Placental epithelial cell (primary cell): ENCODE measurements at places on chromosomes 5 and 9. TPM values are rescaled to one million over a fixed set of nuclear protein-coding genes. Genes with fewer than 3 reads are reported as not detected.

The INSL6 gene
- not detected in 2 replicates for total RNA-seq

The SEC16A gene
- 35.7 and 44.4 TPM in 2 replicates for total RNA-seq

The TAL2 gene
- not detected in 2 replicates for total RNA-seq

The HAPLN1 gene
- not detected in 2 replicates for total RNA-seq

The GPSM1 gene
- 23.6 and 29.0 TPM in 2 replicates for total RNA-seq

The LECT2 gene
- not detected in 2 replicates for total RNA-seq

The EDIL3 gene
- 1.6 and 3.4 TPM in 2 replicates for total RNA-seq

The MZB1 gene
- total RNA-seq, result 0.39 and 0.65 TPM in 2 replicates

The TOPORS gene
- total RNA-seq, result 21.2 and 25.1 TPM in 2 replicates

The PLPPR1 gene
- not detected in 2 replicates for total RNA-seq

The CD274 gene
- 0.39 and 2.3 TPM in 2 replicates for total RNA-seq

The NR2F1-AS1 gene
- 4.8 and 9.8 TPM in 2 replicates for total RNA-seq

The GPR150 gene
- not detected in 2 replicates for total RNA-seq

The WHRN gene
- total RNA-seq, result 4.7 and 5.6 TPM in 2 replicates

The RLN2 gene
- total RNA-seq, result not detected in 2 replicates

The CAMK4 gene
- 1.1 and 3.1 TPM in 2 replicates for total RNA-seq

The C5orf52 gene
- total RNA-seq, result not detected in 2 replicates

The DND1 gene
- total RNA-seq, result 0.76 and 0.79 TPM in 2 replicates

The RNF38 gene
- total RNA-seq, result 14.5 and 27.1 TPM in 2 replicates

The ADGRD2 gene
- total RNA-seq, result not detected in 2 replicates

The SMC5 gene
- 25.8 and 60.5 TPM in 2 replicates for total RNA-seq

The NR5A1 gene
- not detected in 2 replicates for total RNA-seq

The GPR151 gene
- total RNA-seq, result not detected in 2 replicates

The NR2F1 gene
- 0.98 and 1.6 TPM in 2 replicates for total RNA-seq

The SPATA31E1 gene
- total RNA-seq, result not detected in 2 replicates

The TMEM174 gene
- not detected in 2 replicates for total RNA-seq

The IRX1 gene
- total RNA-seq, result 60.5 and 66.8 TPM in 2 replicates

The PRDM9 gene
- not detected in 2 replicates for total RNA-seq

The OR1J2 gene
- total RNA-seq, result not detected in 2 replicates

The GADD45G gene
- total RNA-seq, result 18.0 and 51.4 TPM in 2 replicates

The ANAPC2 gene
- total RNA-seq, result 28.3 and 48.3 TPM in 2 replicates

The GLT6D1 gene
- total RNA-seq, result not detected in 2 replicates

The OLFM1 gene
- 0.39 and 1.2 TPM in 2 replicates for total RNA-seq

The PCAT7 gene
- not detected in 2 replicates for total RNA-seq

The FIBCD1 gene
- 0.33 and 0.79 TPM in 2 replicates for total RNA-seq

The PPP3R2 gene
- not detected in 2 replicates for total RNA-seq

The IL13 gene
- not detected in 2 replicates for total RNA-seq

The F2RL1 gene
- total RNA-seq, result 2.0 and 2.8 TPM in 2 replicates
